Sigmoid colon (tissue), 7 donors: ENCODE measurements at places on chromosomes 4 and X.

GRCh38 chr4:22787753-22788375 is 95.1 kb downstream of the GBA3 start:
- no peak overlapping the region for H3K4me3 ChIP-seq
- H3K27ac ChIP-seq: no peak overlapping the region
- no peaks in the 10 kb centered on the region for H3K36me3 ChIP-seq
- no peaks in the 10 kb centered on the region for H3K27me3 ChIP-seq
- H3K4me1 ChIP-seq: no peaks in the 10 kb centered on the region
- no peak for DNase-seq

DNA sequence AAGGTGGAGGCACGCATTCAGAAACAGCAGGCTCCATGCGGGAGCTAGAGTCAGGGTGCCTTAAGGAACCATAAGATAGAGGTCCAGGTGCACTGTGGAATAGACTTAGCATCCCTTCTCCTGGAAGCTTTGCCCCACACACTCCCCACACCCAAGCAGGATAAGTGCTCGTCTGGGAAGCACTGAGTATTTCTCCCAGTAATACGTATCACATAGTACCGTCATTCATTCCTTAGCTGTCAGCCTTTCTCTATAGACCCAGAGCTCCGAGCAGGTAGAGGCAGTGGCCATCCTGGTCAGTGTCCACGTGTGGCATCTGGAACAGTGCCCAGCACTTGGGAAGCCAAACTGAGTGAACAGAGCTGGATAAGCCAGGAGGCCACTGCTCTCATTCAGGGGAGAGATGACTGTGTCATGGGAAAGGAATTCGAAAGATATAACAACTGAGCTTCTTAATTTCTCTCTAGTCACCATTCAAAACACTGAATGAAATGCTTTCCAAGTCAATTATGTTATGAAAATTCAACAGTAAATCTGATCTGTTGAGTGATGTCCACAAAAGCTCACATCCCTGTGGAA is 9.9 kb downstream of the APBB2 start:
- no peaks in the 10 kb centered on the region for H3K27me3 ChIP-seq
- H3K4me1 ChIP-seq: no peaks in the 10 kb centered on the region
- H3K36me3 ChIP-seq: no peaks in the 10 kb centered on the region
- DNase-seq: no peak

DNA sequence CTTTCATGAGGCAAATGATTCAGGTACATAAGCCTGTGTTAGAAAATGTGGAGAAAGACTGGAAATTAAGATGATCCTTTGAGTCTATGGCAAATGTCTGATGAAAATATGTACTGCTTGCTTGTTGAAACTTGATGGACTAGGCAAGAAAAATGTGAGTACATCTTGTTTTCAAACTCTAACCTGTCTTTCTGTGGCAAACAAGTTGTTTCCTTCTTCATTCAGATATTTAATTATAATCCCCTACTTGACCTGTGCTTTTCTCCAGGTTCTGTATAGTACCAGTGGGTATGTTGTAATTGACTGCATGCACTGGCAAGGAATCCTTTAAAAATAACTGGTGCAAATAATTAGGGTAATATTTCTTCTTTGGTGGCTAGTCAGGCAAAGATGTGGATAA is 136.7 kb downstream of the ARHGAP24 start:
- no peaks in the 10 kb centered on the region for H3K27me3 ChIP-seq
- no peaks in the 10 kb centered on the region for H3K4me1 ChIP-seq

- no peaks in the 10 kb centered on the region for H3K36me3 ChIP-seq
- no peak overlapping the region for H3K27ac ChIP-seq
- H3K27me3 ChIP-seq: peaks cover 38% of the 10 kb centered on the region
- H3K4me3 ChIP-seq: no peak overlapping the region
- DNase-seq: no peak
These were observed 87.6 kb downstream of the JAKMIP1 start for GRCh38 chr4:6112606-6113290.

- H3K4me1 ChIP-seq: no peaks in the 10 kb centered on the region
- no peaks in the 10 kb centered on the region for H3K36me3 ChIP-seq
- no peak for DNase-seq
- H3K4me3 ChIP-seq: no peak overlapping the region
- H3K27me3 ChIP-seq: no peaks in the 10 kb centered on the region
These were observed 63.2 kb downstream of the QDPR start for GRCh38 chr4:17448689-17449088.
